GM12892 (cell line): ENCODE measurements at places on chromosomes 3 and 15.

GRCh38 chr3:56260262-56260661 is 208.0 kb downstream of the ERC2 start:
- DNase-seq: no peak

GRCh38 chr15:95486224-95486623 is 844.3 kb upstream of the NR2F2 start:
- no peak for DNase-seq

GRCh38 chr3:7305561-7305960 is 444.6 kb downstream of the GRM7 start:
- no peak for DNase-seq

DNA sequence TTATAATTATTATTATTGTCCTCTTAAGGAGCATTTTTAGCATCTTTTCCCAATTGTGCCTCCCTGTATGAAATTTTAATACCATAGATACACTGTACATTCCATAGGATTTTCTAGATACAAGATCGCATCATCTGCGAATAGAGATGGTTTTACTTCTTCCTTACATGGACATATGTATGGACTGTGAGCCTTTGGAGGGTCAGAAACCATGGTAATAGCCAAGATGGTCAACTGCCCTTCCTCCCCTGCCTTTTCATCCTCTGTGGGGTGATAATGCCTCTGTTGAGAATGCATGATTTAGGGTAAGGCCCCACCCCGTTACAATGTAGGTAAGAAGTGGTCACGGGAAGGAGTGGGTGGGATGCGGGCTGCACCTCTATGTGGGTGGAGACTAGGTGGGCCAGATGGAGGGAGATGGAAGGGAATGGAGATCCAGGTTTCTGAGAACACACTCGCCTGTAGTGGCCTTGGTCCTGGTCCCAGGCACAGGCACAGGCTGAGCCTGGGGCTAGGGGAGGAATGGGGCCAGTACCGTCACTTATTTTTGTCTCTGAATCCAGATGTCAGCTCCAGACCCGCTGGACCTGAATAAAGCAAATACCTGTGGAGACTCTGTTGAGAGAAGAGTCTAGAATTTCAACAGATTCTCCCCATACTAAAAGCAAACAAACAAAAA is 31.7 kb downstream of the GOLGA6A start:
- DNase-seq: no peak

GRCh38 chr3:185164428-185165217 is 11.8 kb upstream of the C3orf70 start:
- DNase-seq: no peak

GRCh38 chr15:50943638-50944037 is 35.2 kb downstream of the AP4E1 start:
- DNase-seq: no peak

- no peak for DNase-seq
These were observed 27.2 kb downstream of the EEFSEC start for GRCh38 chr3:128180436-128180835.

DNA sequence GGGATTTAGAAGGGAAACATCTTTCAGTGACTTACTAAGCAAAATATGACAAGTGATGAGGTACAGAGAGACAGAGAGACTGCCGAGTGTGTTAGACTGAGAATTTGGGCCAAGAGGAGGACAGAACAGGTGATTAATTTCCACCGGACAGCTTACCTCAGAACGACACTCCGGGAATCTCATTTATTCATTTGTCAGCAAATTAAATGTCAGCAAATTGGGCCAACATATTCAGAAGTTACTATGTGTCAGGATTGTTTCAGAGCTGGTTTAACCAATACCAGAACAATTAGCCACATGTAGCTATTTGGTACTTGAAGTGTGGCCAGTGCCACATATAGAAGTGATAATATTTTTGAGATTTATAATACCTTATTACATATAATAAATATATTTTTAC is 232.6 kb upstream of the CNTN3 start:
- no peak for DNase-seq

DNA sequence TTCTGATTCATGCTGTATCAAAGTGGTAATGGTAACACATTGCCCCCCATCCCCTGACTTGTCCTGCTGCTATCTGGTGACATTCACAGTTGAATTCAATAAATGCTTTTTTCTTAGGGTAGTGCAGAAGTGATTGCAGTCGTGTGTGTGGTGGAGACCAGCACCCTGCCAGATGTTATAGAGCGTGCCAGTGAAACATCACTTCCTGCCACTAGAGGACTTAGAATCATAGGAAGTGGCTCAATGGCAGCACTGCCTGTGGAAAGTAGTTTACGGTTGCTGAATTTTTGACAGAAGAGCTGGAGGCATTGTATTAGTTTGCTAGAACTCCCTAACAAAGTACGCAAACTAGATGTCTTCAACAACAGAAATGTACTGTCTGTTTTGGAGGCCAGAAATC is 37.4 kb upstream of the P2RY12 start:
- no peak for DNase-seq

GRCh38 chr3:134552784-134553183 is 66.9 kb downstream of the CEP63 start:
- no peak for DNase-seq

DNA sequence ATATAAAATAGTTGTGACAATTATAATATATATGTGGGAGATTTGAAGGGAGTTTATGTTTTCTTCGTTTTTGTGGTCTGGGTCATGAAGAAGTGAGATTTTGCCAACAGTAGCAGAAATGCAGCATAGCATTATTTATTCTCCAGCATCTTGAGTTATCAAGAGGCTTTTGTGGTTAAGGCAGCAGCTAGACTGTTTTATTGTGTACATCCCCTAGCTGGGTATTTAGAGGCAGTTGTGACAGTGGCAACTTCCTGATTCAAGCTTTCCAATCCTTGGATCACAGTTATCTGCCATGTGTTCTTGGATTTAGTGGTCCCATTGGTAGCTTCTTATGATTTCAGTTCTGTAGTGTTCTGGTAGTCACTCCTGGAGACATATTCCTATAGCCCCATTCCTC is 29.0 kb downstream of the ARIH1 start:
- DNase-seq: no peak
